Foreskin fibroblast (primary cell): ENCODE measurements at places on chromosomes 16 and 17.

GRCh38 chr17:46026166-46027047, 27.4 kb downstream of the STH start:
- no peak for DNase-seq

GRCh38 chr16:57882792-57883191, 80.5 kb upstream of the KIFC3 start:
- DNase-seq, result no peak

DNA sequence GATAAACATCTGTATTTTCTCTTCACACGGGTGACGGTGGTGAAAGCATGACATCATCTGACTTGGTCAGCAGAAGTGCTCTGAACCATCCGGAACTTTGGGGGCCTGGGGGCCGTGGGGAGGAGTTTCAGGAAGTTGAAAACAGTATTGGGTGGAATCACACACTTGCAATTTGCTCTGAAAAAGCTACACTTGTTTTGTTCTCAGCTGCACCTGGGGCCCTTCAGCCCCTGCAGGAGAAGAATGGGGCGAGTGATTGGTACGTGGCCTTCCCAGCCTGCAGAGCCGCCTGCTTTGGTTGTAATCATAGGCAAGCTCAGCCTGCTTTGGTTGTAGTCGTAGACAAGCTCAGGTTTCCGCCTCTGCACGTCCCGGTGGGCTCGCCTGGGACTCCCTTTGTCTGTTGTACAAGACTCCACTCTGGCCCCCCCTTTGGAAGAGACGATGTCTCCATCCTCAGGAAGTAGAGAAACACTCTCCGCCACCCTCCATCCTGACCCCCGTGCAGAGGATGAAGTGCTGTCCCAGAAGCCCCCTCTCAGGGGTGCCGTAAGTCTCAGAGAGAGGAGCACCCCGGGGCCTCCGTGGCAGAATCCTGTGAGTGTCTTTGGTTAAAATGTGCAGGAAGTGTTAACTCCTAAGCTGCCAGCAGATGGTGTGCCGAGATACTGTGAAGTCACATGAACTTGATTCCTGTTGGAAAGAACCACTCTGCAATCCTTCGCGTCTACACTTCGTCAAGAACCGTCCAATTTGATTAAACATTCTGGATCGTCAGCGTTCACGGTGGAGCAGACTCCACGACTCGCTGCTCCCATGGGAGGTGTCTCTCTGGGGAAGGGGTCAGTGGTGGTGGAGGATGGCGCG, 5.4 kb downstream of the BANP start:
- DNase-seq, result peak; percentile 82

DNA sequence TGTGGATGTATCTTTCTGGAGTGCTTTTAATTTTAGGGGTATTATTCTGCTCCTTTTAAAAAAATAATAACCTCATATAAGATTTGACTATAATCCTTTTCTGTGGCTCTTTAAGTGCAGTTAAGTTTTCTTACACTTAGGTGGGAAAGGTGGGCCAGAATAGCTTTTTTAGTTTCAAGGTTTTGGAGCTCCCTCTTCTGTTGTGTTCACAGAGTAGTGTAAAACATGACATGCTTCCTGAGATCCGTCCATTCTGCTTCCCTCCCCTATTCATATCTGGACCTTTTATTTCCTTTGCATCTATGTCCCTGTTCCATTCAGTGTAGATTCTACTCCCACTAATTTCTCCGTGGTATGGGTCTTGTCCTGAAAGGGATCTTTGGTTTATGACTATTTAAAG, 12.8 kb downstream of the LRRC36 start:
- peak; percentile 56 for DNase-seq

DNA sequence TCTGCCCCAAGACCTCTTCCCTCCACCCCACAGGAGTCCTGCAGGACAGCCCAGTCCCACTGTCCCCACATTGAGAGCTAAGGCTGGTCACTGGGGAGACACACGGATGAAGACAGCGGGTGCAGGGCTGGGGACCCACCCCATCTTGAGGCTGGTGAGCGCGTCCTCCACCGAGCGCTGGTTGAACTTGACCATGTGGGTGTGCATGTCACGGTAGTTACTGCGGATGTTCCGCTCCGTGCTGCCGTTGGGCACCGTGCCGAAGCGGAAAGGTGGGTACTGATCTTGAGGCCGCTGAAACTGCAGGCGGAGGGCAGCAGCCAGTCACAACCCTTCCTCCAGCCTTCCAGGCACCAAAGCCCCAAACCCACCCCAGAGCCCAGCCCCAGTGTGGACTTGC, 13.1 kb downstream of the GRIN2C start:
- no peak for DNase-seq

GRCh38 chr16:22001591-22001990, 675 bp upstream of the PDZD9 start:
- peak; percentile 67 for DNase-seq

DNA sequence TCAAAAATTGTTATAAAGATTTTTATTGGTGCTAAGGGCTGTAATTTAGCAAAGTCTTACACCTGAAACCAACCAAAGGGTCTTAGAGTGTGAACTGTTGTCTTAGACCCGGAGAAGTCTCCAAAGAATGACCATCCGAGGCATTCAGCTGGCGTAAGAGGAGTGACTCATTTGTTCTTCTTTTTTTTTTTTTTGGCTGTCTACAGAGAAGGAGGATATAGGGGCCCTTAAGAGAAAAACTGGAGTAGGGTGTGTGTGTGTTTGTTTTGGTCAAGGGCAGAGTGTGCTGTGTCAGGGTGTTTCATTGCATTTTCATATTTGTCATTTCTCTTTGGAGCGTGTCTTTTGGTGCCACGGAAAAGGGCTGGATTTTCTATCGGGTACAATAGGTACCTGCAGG, 508.0 kb downstream of the WWOX start:
- DNase-seq, result no peak

- DNase-seq, result no peak
These were observed 67.1 kb downstream of the VPS53 start for GRCh38 chr17:647324-648197.

- DNase-seq, result no peak
These were observed 5.0 kb upstream of the TM4SF5 start for GRCh38 chr17:4766723-4767122.

DNA sequence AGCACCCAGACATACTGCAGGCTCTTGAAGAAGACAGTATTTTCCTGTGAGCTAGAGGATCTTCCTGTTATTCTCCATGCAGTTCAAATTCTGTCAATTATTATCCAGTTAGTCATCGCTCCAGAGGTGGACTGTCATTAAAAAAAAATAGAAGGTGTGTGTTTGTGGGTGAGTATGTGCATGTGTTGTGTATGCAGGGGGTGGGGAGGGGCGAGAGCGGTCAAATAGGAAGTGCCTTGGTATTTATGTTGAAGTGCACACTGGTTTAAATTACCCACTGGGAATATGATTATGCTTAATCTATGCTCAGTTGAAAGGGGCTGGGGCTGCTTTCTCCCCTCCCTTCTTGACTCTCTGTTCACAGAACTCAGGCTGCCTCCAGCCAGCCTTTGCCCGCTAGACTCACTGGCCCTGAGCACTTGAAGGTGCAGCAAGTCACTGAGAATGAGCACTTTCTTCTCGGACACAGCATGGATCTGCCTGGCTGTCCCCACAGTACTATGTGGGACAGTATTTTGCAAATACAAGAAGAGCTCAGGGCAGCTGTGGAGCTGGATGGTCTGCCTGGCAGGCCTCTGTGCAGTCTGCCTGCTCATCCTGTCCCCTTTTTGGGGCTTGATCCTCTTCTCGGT, at the start of gene HSD17B2:
HSD17B2 (plus strand) TSS at position 273 of the 632 bp plus-strand sequence; CDS start at position 445, 172 bp downstream.
- peak; percentile 56 for DNase-seq

- peak; percentile 59 for DNase-seq
These were observed 149.9 kb downstream of the CLEC16A start for GRCh38 chr16:11094075-11094856.

- no peak for DNase-seq
These were observed 4.5 kb downstream of the PRKAR1A start for GRCh38 chr17:68516732-68517131.

DNA sequence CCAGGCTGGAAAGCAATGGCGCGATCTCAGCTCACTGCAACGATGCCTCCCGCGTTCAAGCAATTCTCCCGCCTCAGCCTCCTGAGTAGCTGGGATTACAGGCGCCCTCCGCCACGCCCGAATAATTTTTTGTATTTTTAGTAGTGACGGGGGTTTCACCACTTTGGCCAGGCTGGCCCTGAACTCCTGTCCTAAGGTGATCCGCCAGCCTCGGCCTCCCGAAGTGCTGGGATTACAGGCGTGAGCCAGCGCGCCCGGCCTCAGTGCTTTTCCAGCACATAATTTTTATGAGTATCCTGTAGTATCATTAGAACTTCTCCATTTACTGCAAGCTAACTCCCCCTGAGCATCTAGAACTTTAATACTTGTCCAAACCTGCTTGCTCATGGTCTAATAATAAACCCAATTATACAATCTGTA, 1.8 kb downstream of the UBE2G1 start:
- no peak for DNase-seq

DNA sequence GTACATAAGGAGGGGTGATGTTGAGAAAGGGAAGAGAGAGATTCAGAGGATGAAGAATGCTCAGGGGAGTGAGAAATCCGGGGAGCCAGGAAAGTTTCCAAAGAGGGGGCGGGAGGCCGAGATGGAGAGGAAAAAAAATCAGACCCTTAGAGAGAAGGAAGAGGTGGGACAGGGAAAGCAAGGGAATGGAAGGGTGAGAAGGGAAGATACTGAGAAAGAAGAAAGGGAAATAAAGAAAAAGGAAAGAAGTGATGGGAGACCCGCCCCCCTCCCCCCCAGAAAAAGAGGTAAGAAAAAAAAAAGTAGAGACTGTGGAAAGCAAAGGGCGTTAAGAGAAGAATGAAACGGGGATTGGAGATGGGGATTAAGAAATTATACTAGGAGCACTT, 507 bp downstream of the DYNLRB2 start:
- no peak for DNase-seq

GRCh38 chr16:56629531-56629930, 2.9 kb upstream of the MT1M start:
- no peak for DNase-seq

GRCh38 chr17:81102352-81102751, 63.0 kb upstream of the PVALEF start:
- DNase-seq, result no peak

GRCh38 chr17:77111934-77112296, 28.9 kb upstream of the SEC14L1 start:
- DNase-seq, result no peak

- no peak for DNase-seq
These were observed 6.0 kb downstream of the GSDMA start for GRCh38 chr17:39968761-39969160.

DNA sequence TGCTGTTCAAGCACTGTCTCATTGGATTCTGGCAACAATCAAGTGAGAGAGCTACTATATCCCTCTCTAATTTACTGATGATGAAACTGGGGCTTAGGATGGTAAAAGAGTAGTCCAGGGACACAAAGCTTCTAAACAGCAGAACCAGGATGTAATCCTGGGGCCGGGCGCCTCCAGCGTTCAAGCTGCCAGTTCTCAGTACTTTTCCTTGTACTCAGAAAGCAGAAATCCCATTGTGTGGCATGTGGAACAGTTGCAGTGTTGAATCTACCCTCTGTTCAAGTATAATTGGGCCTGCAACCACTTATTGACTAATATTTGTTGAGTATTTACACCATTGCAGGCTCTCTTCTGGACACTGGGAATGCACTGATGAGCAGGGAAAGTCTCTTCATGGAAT, 14.5 kb upstream of the CDH13 start:
- DNase-seq, result no peak

DNA sequence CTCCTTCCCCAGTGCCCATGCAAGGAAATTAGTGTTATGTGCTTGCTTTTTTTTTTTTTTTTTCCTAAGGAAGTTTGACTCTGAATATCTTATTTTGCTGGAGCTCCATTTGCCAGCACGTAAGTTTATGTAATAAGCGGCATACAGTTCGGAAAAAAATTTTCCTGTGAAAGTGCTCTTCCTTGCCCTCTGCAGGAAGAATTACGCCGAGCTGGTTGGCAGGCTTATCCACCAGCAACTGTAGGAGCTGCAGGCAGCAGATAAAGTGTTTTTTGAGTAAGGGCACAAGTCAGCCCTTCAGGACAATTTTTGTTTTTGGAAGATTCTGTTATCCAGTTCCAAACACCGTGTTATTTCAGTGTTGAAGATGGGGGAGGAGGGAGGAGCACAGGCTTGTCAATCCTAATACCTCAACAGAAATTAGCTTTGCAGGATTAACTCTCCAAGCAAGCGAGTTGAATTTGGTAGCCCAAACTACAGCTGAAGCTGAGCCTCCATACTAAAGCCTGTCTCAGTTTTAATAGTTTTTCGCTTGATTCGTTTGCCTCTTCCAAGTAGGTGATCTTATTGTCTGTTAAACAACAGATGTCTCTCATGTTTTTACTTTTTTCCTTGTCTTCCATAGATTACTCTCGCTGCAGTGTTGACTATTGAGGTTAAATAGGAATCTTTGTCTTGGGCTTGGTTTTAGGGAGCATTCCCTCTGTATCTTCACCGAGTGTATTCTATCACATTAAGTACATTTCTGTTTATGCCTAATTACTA, 1.1 kb downstream of the SPECC1 start:
- DNase-seq, result peak; percentile 86

GRCh38 chr17:35584061-35584460, 3.1 kb upstream of the AP2B1 start:
- DNase-seq, result no peak

DNA sequence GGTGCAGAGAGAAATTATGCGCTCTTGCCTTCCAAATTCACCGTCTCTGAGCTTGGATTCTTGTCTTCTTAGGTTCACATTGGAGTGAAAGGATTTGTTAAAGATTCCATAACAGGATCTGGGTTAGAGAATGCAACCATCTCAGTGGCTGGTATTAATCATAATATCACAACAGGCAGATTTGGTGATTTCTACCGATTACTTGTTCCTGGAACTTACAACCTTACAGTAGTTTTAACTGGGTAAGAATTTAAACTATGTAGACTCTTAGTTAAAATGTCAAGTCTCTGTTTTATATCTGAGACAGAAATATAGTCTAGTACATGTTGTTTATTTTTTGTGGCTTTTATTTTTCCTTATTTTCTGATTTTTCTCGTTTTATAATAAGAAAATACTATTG, 42.9 kb downstream of the CPD start:
- DNase-seq, result no peak
